Cortex of kidney (tissue), 1 donor: ENCODE measurements at places on chromosomes 4 and X.

DNA sequence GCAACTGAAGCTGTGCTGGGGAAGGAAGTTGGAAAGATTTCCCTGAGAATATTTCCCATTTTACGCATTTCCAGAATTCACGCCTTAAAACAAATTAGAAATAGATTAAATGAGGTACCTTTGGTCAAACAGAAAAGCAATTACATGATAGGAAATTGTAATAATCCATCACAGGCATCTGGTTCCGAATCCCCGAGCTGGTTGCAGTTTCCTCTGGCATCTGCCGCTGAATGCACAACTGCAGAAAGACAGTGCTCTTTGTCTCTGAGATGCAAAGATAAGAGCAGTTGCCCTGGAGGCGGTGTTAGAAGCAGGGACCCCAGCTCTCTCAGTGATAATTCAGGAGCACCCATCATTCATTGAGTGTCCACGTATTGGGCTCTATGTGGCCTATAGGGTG lies 224.4 kb downstream of the LDB2 start:
- no peak for DNase-seq

- no peak for DNase-seq
Observed at GRCh38 chrX:110118530-110118929, 115.6 kb downstream of the TMEM164 start.

GRCh38 chr4:187849556-187850225 lies 145.9 kb upstream of the ZFP42 start:
- no peak for DNase-seq

DNA sequence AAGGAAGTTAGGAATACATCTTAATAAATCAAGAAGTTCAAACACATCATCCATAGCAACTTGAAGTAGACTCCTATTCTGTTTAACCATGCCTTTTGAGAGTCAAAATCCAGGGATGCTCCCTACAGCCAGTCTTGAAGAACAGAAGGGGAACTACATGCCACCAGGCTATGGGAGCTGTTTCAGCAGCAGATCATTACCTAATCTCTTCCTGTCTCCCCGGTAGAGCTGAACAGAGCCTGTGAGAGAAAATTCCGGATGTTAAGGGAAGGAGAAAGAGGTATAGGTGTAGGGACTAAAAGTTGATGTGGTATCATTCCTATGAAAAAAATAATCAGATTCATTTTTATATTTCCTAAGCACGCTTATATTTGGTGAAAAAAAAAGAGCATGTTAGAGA lies 352.2 kb downstream of the SPRY1 start:
- DNase-seq: no peak

GRCh38 chrX:26873736-26874135 lies 589.4 kb downstream of the PPP4R3C start:
- DNase-seq: no peak

DNA sequence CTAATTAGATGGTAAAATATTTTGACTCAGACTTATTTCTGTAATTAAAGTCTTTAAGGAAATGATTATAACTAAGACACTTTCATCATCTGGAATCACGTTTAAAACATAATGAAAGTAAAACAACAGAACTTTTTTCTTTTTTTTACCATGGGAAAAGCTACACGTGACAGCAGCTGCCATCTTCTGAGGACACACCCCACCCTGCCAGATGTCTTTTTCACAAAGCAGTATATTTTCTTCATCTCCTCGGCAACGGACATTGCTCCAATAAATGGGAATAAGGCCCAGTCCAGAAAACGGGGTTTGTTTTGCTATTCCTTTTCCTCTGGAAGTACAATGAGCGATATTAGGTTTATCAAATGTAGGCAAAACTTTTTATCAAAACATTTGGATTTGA lies 17.5 kb downstream of the PRSS12 start:
- DNase-seq: no peak

DNA sequence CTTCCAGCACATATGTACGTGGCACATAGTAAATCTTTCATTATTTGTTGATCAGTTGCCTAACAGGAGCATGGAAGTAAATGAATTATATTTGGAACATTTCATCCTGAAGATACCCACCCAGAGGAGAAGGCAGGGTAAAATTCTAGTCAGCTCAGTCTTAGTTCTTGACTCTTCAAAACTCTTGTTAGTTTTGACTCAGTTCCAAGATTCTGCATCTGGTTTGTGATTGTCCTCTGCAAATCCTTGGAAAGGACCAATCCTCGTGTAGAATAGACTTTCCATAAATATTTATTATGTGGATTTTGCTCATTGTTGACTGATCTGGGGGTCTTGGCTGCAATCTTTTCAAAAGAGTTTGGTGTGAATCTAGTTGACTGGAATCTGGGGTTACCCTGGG lies 257.5 kb upstream of the FAT1 start:
- DNase-seq: no peak

DNA sequence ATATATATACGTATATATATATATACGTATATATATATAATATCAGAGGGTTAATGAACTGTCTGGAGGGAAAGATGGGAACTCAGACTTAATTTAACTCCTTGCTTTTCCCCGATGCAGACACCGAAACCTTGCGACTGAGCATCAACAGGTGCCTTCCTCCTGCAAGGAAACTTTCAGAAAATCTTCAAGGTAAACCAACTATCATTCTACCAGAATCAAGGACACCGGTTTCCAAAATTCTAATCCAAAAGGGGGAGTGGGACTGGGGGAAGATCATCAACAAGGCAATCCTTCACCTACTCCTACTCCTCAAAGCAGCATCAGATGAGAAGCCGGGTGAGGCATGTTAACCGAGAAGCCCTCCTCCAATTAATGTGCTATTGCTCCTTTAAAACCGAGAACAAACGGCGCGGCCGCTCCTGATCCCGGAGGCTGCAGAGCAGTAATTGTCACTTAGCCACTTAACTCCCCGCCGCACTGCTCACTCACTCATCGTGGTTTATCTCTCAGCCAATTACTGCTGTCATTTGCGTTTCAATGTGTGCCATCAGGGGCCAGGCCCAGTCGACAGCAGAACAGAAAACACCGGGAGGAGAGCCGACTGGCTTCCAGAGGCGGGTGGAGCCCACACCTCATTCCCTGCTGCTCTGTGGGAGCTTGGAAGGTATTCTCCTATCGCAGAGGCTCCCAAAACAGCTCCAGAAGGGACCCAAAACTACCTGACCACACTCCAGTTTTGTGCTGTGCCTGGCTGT lies 61.7 kb downstream of the MAML3 start:
- no peak for DNase-seq

- DNase-seq: no peak
Observed at GRCh38 chrX:151743651-151744470, 9.3 kb downstream of the CNGA2 start.

DNA sequence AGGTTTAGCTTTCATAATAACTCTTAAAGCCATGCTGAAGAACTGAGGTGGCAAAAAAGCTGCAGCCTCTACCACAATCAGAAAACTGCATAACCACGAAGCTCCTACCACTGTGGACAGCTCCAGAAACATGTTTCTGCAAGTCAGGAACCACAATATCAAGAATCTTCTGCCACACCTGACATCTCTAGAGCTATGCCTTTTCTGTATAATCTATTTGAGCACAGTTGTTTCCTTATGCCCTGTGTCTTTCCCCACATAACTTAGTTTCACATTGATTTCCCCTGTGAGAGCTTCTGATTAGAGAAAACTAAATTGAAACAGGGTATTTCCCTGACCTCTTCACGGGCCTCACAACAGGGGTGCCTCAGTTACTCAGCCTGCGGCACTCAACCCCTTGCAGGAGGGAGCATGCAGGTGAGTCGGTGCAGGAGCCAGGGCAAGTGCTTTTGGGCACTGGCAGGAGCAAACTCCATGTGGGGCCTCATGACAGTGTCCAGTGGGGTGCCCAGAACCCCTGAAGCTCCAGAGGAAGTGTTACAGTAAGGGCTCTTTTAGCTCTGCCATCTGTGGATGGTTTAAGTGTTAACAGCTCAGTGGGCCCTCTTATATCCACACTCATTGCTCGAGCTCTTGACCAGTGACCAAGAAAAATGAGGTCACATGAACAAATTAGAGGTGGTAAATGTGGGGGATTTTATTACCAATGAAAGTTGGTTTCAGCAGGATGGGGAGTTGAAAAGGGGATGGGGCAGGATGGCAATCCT lies 132.8 kb upstream of the BMP3 start:
- DNase-seq: no peak

- DNase-seq: no peak
Observed at GRCh38 chr4:150055467-150055866, 22.8 kb upstream of the DCLK2 start.

- no peak for DNase-seq
Observed at GRCh38 chrX:125947501-125947900, 218.6 kb downstream of the DCAF12L2 start.

DNA sequence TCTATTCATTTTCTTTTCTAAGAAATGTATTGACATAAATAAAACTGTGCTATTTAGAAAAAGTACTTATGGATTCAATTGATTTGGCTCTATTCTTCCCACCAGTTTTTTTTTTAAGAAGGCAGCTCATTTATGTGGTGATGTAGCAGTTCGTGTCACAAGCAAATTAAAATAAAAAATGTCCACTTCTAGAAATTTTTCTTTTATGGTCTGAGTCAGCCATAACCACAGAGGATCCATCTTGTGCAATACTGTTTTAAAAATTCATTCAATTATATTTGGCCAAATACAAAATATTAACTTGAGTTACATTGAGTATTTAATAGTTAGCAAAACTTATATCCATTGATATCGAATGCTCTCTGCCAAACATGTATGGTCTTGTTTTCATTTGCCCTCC lies 207.9 kb upstream of the FAT1 start:
- no peak for DNase-seq

- DNase-seq: no peak
Observed at GRCh38 chr4:23887989-23888388, 1.9 kb downstream of the PPARGC1A start.

- DNase-seq: no peak
Observed at GRCh38 chr4:165677081-165677480, 196.0 kb upstream of the TLL1 start.

DNA sequence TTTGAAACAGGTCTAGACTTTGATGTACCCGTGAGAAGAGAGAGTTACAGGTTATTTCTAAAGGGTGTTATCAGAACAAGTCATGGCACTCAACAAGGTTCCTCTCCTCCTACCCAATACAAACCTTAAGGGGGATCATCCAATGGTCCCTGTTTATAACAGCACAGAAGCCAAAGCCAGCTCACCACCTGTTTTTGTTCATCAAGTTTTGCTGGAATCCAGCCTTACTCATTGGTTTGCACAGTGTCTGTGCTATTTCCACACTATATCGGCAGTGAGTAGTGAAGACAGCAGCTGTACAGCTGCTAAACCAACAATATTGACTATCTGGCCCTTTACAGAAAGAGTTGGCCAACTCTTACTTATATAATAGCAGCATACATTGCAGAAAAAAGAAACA lies 262.1 kb upstream of the STS start:
- no peak for DNase-seq

GRCh38 chr4:20432088-20432487 lies 180.4 kb downstream of the SLIT2 start:
- DNase-seq: no peak

DNA sequence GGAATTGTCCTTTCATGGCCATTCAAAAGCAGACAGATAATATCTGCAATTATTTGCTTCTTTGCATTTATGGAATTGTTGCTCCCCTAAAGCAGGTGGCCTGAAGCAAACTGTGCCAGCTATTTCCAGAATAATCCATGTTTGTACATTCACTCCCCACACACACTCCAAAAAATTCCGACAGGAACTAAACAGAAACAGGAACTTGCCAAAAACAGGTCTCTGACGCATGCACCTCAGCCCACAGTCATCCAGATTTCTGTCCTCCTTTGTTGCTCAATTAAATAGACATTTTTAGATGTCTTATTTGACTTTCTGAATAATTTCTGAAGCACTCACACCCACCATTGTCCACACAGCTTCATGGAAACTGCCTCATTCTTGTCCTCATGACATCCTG lies 71.5 kb upstream of the EDNRA start:
- no peak for DNase-seq

- no peak for DNase-seq
Observed at GRCh38 chr4:36325499-36325898, 44.1 kb downstream of the DTHD1 start.

DNA sequence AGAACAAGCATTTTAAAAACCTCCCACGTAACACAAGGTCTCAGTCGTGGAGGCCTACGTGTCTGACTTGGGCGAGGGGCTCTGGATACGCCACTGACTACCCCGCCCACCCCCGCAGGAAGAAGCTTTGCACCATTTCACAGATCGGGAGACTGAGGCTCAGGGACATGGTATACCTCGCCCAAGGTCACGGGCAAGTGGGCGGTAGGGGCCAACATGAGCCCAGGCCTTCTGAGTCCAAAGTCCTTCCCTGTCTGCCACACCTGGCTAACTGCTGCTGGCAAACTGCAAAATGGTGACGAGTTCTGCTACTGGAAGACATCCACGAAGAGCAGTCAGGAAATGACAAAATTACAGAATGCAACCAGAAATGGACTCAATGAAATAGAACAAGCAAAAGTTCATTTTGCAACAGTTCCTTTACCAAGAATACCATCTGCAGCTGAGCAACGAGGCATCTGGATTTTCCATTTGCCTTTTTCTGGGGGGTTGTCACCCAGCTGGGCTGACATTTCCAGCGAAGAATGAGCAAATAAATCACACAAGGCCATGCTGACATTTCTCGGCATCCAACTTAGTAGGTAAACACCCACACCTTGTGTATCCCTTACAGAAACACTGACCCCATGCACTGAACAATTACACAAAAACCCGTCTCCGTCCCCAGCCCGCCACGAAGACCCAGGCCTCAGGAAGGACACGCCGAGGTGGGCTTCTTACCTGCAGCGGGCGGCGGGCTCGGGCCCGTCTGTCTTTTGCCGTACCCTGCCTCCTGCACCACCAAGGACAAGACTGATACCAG lies 70.2 kb upstream of the AFAP1 start:
- no peak for DNase-seq

DNA sequence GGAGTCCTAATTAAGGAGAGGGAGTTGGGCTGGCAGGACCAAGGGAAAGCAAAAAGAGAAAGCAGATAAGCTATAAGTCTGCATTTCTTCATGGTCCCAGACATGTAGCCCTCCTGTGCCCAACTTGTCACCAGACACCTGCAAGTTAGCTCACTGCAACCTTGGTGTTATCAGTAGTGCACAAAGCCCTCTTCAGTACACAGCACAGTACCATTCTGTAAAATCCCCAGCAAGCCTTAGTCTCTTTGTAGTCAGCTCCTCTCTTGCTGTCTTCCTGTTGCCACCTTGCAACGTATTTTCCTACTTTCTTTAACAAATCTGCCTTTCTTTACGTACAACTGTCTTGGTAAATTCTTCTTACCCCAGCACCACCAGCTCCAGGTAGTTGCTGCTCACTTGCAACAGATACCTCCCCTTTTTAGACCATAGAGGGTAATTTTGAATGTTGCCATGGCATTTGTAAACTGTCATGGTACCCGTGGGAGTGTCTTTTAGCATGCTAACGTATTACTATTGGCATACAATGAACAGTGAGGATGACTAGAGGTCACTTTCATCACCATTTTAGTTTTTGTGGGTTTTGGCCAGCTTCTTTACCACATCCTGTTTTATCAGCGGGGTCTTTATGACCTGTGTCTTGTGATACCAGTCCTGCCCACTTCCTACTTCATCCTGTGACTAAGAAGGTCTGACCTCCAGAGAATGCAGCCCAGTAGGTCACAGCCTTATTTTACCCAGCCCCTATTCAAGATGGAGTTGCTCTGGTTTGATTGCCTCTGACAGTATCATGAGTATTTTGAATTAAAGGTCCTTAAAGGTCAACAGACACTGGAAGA lies 28.3 kb upstream of the AP1S2 start:
- no peak for DNase-seq
